Activated naive CD4-positive, alpha-beta T cell treated with Interleukin-2 at 50 U/mL for 16 hours (primary cell): ENCODE measurements at places on chromosomes 12 and 14.

- DNase-seq = no peak
Measured at GRCh38 chr12:113639474-113639873, 167.8 kb upstream of the LHX5 start.

DNA sequence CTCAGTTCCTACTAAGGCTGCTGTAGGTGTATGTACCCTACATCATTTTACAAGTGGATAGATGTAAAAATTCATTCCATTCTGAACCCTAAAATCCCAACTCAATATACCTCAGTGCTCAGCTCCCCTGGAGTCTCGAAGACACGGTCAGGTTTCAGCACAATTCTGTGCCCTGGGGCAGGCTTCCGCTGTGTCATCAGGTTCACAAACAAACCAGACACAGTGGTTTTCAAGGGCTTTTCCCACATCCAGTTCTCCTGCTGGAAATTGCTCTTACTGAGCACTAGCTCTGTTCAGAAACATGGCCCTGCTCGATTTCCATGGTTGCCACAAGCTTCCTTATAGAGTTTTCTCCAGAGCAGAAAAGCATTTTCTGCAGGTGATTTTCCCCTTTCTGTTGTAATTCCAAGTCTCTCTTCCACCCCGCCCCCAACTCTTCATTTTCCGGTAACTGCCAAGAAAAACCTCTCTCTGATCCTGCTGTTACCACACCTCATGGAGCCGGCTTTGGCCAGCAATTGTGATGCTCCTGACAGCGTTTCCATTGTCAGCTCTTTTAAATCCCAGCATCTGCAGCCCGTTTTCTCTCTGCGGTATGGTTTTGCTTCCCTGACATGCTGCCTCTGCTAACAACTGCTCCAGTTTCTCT lies 483.0 kb upstream of the CCDC196 start:
- DNase-seq = no peak

- no peak for DNase-seq
Measured at GRCh38 chr14:70771781-70772212, 37.5 kb downstream of the MAP3K9 start.

- DNase-seq = no peak
Measured at GRCh38 chr12:125081427-125081826, 16.2 kb downstream of the AACS start.

GRCh38 chr14:54094765-54095164 lies 138.1 kb upstream of the BMP4 start:
- DNase-seq = no peak
